ENCODE measurements at places on chromosomes 4 and X.
A peak's percentile ranks its signal among the peaks of the same experiment; 100 is the strongest.

DNA sequence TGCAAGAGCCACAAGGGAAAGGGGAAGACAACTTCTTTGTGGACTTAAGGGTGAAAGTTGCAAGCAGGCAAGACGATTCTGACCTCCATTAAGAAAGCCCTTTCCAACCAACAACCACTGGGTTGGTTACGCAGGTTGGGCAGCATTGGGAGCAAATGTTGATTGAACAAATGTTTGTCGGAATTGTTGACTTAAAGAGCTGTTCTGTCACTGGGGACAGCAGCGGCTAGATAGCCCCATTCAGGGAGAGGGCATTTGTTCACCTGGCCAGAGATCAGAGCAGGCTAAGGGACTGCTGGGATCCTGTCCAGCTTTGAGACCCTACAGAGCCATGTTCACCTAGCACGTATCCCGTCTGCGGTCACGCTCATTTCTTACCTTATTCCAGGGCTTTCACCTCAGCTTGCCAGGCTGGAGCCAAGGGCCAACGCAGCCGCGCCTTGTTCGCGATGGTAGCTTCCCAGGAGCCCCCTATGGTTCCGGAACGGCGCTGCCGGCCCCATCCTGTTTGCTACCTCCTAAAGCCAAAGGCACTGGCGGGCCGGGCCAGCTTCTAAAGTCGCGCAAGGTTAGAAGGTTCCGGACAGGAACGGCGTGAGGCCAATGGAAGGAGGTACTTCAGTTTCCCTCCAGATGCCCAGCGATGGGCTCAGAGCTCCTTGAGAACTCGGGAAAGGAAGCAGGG, 24.6 kb downstream of the F9 start:
- DNase-seq: no peak
- no peaks in the 10 kb centered on the region for H3K27me3 ChIP-seq
- H3K4me1 ChIP-seq: no peaks in the 10 kb centered on the region
- no peak overlapping the region for H3K4me3 ChIP-seq

- peaks cover 32% of the 10 kb centered on the region for H3K36me3 ChIP-seq
- no peak for DNase-seq
- H3K4me3 ChIP-seq: peak overlapping the region; percentile 24
- H3K27ac ChIP-seq: peak overlapping the region; percentile 19
- no peaks in the 10 kb centered on the region for H3K27me3 ChIP-seq
Measured at GRCh38 chr4:2837904-2838496, 5.6 kb upstream of the ADD1 start.

DNA sequence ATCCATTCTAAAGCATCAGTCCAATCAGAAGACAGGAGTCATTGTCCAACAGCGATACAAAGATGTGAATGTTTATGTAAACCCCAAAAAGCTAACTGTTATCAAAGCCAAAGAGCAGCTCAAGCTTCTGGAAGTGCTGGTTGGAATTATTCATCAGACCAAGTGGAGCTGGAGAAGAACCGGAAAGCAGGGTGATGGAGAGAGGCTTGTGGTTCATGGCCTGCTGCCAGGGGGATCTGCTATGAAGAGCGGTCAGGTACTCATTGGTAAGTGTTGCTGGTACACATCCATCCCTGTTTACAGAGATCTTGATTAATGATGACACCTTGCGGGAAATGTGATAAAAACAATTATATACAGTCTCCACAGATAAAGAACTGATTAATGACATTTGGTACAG, 11.0 kb downstream of the INTU start:
- DNase-seq: no peak
- H3K27me3 ChIP-seq: no peaks in the 10 kb centered on the region
- no peak overlapping the region for H3K27ac ChIP-seq
- peaks cover 9% of the 10 kb centered on the region for H3K4me1 ChIP-seq
- no peak overlapping the region for H3K4me3 ChIP-seq

GRCh38 chr4:7390336-7390735, 44.4 kb downstream of the PSAPL1 start:
- H3K27ac ChIP-seq: no peak overlapping the region
- H3K27me3 ChIP-seq: peaks cover 10% of the 10 kb centered on the region
- H3K4me3 ChIP-seq: no peak overlapping the region
- DNase-seq: no peak
- H3K36me3 ChIP-seq: no peaks in the 10 kb centered on the region
- H3K4me1 ChIP-seq: no peaks in the 10 kb centered on the region

DNA sequence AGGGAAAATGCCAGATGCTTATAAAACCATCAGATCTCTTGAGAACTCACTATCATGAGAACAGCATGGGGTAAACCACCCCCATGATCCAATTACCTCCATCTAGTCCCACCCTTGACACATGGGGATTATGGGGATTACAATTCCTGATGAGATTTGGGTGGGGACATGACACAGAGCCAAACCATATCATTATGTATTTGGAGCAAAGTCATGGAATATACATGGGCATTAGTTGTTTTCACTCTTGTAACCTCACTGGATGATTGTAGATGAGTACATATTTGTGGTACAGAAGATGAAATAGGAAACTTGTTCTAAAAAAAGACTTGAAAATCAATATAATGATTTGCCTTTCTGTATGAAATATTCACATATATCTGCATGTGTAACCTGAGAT, 674.5 kb upstream of the BOD1L1 start:
- no peak for DNase-seq
- H3K27ac ChIP-seq: no peak overlapping the region
- no peaks in the 10 kb centered on the region for H3K36me3 ChIP-seq

- no peak overlapping the region for H3K27ac ChIP-seq
- no peaks in the 10 kb centered on the region for H3K27me3 ChIP-seq
- H3K4me3 ChIP-seq: no peak overlapping the region
- H3K4me1 ChIP-seq: no peaks in the 10 kb centered on the region
- DNase-seq: no peak
Measured at GRCh38 chr4:108237693-108238092, 69.0 kb upstream of the LEF1 start.

DNA sequence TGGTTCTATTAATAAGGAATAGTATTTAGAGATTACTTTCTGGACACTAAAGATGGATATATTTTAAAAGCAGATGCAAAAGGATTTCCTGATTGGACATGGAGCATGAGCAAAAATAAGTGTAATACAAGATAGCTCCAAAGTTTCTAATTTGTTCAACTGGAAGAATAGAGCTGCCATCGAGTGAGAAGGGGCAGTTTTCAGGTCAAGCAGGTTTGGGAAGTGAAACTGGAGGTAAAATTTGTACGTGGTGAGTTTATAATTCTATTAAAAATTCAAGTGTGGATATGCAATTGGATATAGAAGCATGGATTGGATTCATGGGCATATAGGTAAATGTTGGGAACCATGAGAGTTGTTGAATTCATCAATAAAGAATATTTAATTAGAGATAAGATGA, 31.8 kb downstream of the PRDM8 start:
- H3K4me3 ChIP-seq: no peak overlapping the region
- H3K27me3 ChIP-seq: peaks cover 26% of the 10 kb centered on the region
- no peaks in the 10 kb centered on the region for H3K36me3 ChIP-seq
- H3K4me1 ChIP-seq: no peaks in the 10 kb centered on the region
- no peak overlapping the region for H3K27ac ChIP-seq

DNA sequence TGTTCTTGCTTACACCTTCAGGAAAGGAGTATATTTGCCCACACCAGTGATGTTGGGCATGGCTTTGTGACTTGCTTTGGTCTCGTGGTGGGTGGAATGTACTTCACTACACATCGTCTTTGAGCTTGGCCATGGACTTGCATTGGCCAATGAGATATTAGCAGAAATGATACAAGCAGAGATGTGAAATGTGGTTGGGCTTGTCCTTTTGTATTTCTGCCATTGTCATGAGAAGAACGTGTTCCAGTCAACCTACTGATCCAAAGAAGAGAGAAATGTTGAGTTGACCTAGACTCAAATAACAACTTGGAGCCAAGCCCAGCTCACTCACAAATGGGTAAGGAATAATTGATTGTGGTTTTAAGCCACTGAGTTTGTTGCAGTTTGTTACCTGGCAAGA, 138.4 kb upstream of the ARX start:
- H3K27ac ChIP-seq: no peak overlapping the region
- no peaks in the 10 kb centered on the region for H3K27me3 ChIP-seq
- H3K4me3 ChIP-seq: no peak overlapping the region
- DNase-seq: no peak

GRCh38 chrX:38890963-38891362, 89.7 kb downstream of the MID1IP1 start:
- DNase-seq: no peak
- no peaks in the 10 kb centered on the region for H3K27me3 ChIP-seq

DNA sequence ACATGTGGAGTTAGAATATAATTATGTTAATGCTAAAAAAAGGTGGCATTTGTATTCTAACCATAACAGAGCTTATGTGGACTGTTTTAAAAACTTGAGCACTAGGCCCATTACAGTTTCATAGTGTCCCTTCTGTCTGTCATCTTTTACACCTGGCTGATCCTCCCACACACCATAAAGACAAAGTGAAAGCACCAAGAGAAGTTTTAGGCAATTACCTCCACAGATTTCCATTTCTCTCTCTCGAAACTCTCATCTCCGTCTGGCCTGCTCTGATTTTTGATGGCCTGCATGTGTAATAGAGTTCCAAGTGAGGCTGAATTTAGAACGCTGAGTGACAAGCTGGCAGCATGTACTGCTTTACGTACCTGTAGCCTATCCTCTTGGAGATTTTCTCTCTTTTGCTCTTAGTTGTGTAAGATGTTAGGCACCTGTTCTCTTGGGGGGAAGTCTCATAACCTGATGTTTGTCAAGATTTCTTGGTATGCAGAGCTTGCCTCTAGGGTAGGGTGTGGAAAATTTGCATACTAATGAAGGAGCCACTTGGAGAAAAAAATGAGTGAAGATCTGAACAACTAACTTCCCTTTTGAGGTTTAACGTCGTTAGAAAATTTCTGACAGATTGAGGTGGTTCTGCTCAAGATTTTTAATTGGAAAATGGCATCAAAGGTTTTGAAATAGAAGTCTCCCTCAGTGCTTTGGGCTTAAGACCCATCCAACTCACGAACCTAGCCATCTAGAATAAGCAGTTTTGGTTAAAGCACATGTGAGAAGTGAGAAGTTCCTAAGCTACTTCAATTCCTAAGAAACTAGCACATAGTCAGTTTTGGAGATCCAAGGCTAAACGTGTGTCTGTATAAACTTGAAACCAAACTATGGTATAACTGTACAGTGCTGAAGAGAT, 57.6 kb upstream of the RAP1GDS1 start:
- no peaks in the 10 kb centered on the region for H3K4me1 ChIP-seq
- no peaks in the 10 kb centered on the region for H3K27me3 ChIP-seq
- no peak overlapping the region for H3K27ac ChIP-seq

DNA sequence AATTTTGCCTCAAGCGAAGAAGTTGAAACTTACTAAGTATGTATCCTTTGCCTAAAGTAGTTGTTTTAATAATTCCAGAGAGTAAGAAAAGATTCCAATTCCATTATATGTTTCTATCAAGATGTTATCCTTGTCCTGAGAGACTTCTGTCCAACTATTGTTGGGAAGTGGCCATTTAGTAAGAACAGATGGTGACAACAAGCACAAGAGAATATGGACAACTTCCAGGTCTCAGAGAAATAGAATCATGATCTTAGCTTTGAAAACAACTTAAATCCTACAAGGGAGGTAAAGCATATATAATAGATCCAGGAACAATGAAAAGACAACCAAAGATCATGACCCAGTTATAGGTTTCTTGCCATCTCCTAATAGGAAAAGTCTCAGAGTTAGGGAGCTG, 486.6 kb upstream of the PCDH10 start:
- H3K4me1 ChIP-seq: no peaks in the 10 kb centered on the region
- no peaks in the 10 kb centered on the region for H3K27me3 ChIP-seq
- no peak for DNase-seq
- H3K4me3 ChIP-seq: no peak overlapping the region

DNA sequence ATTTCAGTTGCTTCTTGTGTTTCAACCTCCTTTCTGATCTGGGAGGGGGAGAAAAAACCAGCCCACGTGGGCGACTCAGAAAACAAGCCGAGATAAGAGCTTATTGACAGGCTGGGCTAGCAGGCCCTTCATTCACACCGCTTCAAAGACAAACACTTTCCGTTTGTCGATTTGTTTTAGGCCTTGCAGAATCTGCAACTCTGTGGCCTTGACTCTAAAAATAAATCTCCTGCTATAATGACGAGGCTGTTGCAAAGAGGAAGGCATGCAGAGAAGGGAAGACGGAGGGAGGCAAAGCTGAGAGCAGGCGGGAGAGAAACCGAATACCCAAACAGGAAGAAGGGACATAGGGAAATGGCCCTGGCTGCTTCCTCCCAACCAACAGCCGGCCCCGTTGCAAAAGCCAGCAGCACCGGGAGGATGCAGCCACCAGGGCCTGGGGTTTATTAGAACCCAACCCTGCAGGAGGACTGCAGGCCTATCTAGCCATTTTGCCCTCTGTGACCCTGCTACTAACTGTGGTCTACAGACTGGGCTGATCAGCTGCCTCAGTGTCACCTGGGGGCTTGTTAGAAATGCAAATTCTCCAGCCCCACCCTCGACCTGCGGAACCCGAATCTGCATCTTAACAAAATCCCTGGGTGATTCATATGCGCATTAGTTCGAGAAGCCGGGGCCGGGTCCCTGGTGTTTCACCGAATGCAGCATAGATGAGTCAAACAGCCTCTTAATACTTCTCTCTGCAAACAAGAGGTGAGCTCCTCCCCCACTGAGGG, 325.5 kb downstream of the BCOR start:
- no peaks in the 10 kb centered on the region for H3K36me3 ChIP-seq
- no peaks in the 10 kb centered on the region for H3K4me1 ChIP-seq
